ENCODE measurements at places on chromosomes 6 and 20. TPM values are rescaled to one million over a fixed set of nuclear protein-coding genes. Genes with fewer than 3 reads are reported as not detected.
A peak's percentile ranks its signal among the peaks of the same experiment; 100 is the strongest.

Gene KHDRBS2
- not detected for total RNA-seq

- DNase-seq = peak; percentile 52
Measured at GRCh38 chr20:23446505-23446904, 6.2 kb downstream of the CST11 start.

DNA sequence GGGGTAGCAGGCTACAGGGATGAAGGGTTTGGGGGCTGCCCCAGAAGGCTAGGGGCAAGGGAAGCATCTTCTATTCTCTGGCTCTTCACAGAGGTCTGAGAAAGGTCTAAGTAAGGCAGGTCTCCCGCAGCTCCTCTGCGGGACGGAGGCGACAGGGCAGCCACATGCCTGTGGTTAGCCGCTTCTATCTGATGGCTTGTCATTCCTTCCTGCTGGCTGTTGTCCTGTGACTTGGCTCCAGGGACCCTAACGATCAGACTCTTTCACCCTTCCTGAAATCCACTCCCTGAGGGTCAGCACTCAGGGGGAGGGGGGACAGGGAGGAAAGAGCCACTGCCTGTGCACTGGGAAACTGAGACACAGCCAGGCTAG lies 673 bp downstream of the CST7 start:
- no peak for DNase-seq

DNA sequence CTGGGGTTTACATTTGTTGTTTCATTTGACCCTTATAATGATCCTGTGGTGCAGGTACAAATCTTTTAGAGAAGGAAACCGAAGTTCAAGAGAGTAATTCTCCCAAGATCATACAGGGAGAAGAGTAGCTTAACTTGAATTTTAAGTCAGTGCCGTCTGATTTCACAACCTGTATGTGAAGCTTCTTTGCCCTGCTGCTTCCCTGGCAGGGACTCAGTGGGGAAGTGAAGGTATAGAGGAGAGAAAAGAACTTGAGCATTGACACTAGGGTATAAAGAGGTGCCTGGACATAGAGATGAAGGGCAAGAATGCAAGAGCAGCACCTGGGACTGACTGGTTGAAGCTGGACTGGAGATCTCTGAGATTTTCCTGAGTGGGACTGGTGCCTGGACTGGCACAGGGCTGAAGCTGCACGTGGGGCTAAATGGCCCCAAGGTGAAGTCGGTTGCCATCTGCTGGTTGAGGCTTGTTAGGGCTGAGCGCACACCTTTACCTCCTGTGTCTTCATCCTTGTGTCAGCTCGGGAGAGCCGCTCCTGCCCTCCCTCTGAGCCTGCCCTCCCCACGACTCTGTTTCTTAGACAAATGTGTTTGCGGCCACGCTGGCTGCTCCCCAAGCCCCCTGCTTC lies 41.8 kb downstream of the FARS2 start:
- peak; percentile 30 for DNase-seq

DNA sequence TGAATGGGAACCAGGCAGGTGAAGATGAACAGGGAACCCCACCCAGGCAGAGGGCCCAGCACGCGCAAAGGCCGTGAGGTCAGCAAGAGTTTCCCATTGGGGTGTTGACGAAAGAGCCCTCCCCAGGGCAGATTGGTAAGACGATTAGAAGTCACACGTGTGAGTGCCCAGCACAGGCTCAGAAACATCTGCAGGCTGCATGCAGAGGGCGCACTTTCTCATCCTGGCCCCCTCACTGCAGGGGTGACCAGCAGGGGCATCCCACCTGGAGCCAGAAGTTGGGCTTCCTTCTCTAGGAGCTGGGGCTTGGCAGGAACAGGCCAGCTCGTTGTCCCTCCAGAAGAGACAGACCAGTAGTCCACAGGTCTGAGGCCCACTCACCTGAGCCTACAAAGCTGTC lies 38.4 kb downstream of the VSTM2L start:
- no peak for DNase-seq
